H9 (cell line): ENCODE measurements at places on chromosomes 12 and 14.

DNA sequence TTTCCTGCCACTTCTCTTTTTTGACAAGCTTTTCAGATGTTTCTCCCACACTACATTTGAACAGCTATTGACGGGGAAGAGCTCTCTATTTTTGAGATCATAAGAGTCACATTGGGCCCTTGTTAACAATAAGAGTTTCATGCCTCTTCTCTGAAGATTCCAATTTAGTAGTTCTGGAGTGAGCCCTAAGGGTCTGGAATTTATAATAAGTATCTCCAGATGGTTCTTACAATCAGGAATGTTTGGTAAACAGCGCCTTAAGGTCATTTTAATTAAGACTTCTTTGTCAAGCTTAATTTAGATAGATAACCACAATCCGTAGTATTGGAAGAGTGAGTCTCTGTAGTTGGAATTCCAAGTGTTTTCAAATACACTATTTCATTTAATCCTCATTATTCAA lies 60.6 kb upstream of the HECTD1 start:
- no peak for DNase-seq

- no peak for DNase-seq
Observed at GRCh38 chr12:93323625-93324329, 53.9 kb upstream of the NUDT4 start.

DNA sequence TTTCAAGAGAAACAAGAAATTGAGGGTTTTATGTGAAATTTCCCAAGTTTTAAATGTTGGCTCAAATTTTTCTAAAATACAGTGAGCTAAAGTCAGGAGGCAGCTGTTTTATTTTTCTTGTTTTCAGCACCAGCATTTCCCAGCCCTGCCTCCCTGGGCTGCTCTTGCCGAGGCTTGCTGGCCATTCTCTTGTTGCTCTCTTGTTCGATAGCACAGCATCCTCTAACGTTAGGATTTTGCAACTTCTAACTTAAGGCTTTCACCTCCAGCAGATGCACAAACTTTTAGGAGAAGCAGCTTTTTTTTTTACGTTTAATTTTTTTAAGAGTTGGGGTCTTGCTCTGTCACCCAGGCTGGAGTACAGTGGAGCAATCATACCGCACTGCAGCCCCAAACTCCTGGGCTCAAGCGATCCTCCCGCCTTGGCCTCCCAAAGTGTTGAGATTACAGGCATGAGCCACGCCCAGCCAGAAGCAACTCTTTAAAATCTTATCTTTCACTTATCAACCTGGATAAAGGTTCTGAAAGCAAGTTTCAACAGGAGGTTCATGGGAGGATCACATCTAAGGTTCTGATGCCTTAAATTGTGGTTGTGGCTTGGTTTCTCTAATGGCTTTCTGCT lies 40.2 kb downstream of the B4GALNT3 start:
- DNase-seq = peak; percentile 21

- no peak for DNase-seq
Observed at GRCh38 chr14:67068251-67068650, 121.0 kb upstream of the GARIN2 start.

DNA sequence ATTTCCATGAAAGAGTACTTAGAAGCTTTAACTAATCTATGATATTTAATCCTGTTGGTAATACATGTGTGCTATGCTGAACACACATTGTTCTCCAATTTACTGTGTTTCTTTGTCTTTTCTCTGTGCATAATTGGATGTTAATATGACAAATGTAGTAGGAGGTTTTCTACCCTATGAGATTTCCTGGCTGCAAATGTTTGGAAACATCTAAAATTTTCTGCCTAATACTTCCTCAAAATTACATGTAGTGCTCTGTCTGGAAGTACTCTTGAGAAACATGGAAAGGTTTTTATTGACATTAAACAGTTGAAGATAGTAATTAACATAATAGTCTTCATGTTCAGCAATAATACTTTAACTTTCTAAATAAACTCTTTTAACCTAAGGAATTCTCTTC lies 213.0 kb downstream of the KITLG start:
- no peak for DNase-seq

- DNase-seq = no peak
Observed at GRCh38 chr12:2226641-2227040, 173.9 kb downstream of the CACNA1C start.

DNA sequence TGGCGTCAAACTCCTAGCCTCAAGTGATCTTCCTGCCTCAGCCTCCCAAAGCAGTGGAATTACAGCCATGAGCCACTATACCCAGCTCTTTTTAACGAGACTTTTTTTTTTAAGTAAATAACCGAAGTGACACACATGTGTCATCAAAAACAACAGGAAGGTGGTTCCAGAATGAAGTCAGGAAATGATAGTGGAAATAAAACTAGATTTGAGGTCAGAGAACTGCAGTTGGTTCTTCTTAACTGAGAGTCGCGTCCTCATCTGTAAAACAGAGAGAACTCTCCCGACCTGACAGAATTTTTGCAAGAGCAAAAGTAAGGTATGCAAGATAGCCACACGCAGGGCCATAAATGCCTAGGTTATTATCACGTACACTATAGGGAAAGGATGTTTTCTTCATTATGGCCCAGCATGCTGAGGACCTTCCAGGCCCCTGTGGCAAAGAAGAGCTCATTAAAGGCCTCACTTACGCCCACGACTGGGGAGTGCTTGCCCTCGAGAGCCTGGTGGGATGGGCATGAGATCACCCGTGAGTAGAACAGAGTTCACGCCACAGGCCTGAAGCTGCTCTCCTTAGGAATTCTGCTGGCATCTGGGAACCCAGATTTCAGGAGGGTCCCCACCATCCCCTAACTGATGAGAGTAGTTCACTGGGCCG lies 67.2 kb downstream of the SCARB1 start:
- DNase-seq = no peak

GRCh38 chr14:92207012-92207927 lies 85.5 kb downstream of the CPSF2 start:
- peak; percentile 80 for DNase-seq

DNA sequence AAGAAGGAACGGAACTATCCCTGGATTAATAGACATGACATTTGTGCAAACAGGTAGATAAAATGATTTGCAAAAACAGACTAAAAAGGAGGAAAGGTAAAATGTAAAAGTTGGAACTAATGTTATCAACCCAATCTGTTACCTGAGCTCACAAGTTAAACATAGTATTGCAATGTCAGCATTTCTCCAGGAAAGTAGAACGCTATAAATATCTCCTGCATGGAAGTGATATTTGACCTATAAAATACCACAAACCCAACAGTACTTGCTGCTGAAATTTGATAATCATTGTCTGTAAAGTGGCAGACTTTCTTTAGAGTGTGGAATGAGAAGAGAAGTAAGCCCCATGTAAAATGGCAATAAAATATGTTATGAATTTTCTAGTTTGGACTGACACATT lies 1435.7 kb downstream of the LRFN5 start:
- DNase-seq = no peak

DNA sequence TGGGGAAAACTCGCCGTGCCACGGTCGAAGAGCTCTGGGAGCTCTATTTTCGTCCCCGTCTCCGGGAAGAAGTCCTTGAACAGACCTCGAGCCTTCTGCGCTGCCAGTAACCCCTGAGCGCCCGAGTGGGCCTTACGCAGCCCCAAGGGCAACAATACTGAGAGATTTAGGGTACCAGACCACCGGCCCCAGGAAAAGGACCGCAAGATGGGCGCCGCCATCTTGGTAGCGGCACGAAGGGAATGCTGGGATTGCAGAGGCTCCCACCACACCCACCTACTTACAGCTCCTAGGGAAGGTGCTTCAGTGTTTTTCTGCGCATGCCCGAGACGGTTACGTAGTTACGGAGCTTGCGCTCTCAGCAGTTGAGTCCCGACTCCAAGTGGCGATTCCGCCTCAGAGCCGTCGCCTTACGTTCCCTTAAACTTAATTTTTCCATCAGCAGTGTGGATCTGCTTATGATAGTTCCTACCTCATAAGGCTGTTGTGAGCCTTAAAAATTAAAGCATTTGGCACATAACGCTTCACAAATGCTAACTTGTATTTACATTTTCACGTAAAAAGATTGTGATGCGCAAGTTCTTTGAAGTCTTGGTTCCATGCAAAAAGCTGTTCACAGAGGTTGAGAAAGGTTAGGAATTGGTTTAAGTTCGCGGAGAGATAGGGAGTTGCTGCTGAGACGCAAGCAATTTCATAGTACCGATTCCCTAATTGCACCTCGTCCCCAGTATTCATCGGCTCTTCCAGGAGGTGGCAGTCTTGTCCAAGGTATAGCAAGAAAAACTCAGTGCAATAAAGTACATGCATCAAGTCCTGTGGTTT lies at the start of gene YARS2:
YARS2 (minus strand) TSS at position 244 of the 822 bp plus-strand sequence; CDS start at position 221, 23 bp downstream.
- DNase-seq = peak; percentile 97

DNA sequence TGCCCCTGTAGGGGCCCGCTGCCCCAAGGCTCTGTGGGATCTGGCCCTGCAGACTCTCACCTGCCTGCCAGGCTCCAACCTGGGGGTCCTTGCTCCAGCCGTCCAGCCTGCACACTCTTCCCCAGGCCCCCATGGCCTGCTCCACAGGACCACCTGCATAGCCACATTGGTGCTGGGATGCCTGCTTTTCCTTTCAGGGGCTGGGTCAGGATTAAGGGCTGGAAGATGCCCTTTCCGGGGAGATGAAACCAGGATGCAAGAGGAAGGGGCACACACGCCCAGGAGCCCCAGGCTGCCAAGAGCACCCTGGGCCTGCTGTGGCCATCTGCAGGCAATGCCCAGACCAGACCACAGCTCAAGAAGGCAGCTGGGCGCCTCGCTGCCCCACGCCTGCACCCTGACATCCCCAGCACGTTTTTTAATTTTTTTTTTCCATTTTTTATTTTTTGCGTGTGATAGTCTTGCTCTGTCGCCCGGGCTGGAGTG lies 15.0 kb downstream of the BAG5 start:
- no peak for DNase-seq

- no peak for DNase-seq
Observed at GRCh38 chr14:62645649-62646048, 399.6 kb downstream of the KCNH5 start.

DNA sequence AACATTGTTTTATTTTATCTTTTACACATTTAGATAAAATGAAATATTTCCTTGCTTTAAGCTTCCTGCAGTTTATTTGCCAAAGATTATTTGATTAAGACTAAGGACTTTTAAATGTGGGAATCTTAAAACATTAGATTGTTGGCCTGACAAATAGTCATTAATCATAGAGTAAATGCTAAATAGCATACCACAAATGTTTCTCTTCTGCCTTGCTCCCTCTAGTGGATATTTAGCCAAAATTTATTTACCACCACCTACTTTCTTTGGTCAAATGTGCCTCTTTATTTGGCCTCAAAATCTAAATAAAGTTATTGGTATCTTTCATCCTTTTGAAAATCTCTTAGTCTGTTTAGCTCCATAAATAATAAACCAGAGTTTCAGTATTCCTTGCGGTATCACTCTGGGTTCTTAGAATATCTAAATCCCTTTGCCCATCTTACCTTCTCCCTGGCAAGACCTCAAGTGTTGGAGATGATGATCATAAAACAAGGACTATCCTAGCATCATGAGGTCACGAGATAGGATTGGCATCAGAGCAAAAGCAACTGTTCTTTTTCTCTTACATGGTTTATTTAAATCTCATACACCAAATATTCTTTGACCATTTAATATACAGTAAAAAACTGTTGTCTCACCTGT lies 150.6 kb upstream of the AEBP2 start:
- DNase-seq = no peak

- DNase-seq = no peak
Observed at GRCh38 chr12:75756111-75756510, 244.7 kb upstream of the KRR1 start.

DNA sequence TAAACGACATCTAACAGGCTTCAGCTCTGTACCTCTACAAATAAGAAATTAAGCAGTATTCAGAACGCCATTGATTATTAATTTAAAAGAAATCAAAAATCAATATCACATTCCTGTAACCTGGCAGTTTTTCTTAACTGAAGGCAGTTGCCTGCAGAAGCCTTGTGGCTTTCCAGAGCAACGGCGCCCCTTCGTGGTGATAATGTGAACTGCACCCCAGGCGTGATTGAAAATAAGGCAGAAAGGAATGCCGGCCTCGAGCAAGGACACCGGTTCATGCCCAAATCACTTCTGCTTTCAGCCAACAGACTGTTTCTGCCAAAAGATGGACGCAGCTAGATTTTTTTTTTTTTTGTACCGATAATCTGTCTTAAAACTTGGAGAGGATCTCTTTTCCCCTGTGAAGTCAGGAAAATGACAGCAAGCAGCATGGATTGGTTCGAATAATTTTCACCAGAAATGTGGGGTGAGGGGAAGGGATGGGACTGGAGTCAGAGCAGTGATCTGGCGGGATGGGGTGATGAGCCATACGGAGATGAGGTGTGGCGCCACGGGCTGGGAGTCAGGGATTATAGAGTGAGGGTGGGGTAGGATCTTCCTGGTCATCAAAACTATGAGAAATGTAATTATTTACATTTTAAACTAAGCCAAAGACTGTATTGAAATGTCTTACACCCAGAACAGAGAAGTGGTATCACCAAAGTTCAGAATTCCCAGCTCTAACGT lies 473.0 kb downstream of the DPF3 start:
- DNase-seq = peak; percentile 83

DNA sequence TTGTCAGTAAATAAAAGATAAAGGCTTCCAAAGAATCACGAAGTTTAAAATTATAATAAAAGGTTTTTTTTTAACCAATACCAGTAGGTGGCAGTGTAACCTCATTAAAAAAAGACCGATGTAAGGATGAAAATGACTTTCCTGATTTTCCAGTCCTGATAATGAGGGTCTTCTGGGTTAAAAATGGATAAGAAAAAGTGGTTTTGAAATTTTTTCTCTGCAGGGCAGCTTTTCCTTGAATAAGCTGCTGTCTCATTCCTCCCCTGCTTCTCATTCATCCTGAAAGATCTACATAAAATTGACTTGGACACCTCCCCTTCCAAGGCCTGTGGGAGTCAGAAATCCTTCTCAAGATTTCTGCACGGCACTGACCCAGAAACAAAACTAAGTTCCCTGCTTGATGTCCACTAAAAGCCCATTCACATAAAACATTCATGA lies 58.9 kb upstream of the FBXO33 start:
- no peak for DNase-seq
